Activated T-helper 1 cell treated with anti-CD3 and anti-CD28 coated beads, Interleukin-12 subunit alpha, Interleukin-12 subunit beta, Interleukin-2, Interleukin-4 antibody, amounts not matched to agents 30 ng/mL and 10 ng/mL and 1 ng/mL, durations not matched to agents 14 hours and 24 hours and 36 hours (primary cell): ENCODE measurements at places on chromosomes 4 and X. TPM values are rescaled to one million over a fixed set of nuclear protein-coding genes. Genes with fewer than 3 reads are reported as not detected.

The SLC25A4 gene
- total RNA-seq = 2.3 and 2.7 TPM in 2 replicates

DNA sequence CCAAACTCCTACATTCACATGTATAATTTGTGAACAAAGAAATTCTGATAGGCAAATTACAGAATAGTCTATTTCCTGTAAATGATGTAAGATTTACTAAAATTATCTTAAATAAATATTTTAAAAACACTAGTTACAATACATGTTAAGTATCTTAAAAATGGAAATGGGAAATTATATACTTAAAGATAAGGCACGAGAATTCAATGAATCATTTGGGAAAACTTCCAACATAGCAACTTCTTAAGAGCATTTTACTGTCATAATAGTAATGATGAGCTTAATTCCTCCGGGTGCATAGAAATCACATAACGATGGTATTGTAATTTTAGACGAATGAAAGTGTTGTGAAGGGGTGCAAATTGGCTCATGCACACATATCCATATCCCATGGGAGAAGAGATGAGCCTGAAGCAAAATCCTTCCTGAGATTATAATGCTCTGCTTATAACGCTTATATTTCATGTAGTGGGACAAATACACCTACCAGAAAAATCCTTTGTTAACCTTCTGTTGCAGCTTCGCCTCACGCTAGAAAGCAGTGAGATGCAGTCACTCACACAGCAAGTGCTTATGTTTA is 873.5 kb downstream of the PDHA2 start:
- DNase-seq = no peak

GRCh38 chrX:7068939-7069367 is 78.6 kb upstream of the STS start:
- no peak for DNase-seq

- DNase-seq = no peak
Observed at GRCh38 chrX:1592470-1593142, 1.2 kb downstream of the AKAP17A start.

- DNase-seq = no peak
Observed at GRCh38 chrX:111052478-111052877, 43.5 kb upstream of the PAK3 start.

The PTPN13 gene
- total RNA-seq = 0.44 and 0.66 TPM in 2 replicates

The KLB gene
- not detected in 2 replicates for total RNA-seq

- DNase-seq = no peak
Observed at GRCh38 chr4:142960867-142961644, 115.0 kb upstream of the INPP4B start.

The ARX gene
- not detected in 2 replicates for total RNA-seq

- no peak for DNase-seq
Observed at GRCh38 chr4:183875251-183875825, 29.8 kb upstream of the STOX2 start.

The CAPN6 gene
- total RNA-seq = not detected in 2 replicates

GRCh38 chrX:119981286-119982070 is 37.9 kb upstream of the NKAP start:
- DNase-seq = no peak

GRCh38 chr4:62226082-62226481 is 1026.0 kb downstream of the ADGRL3 start:
- no peak for DNase-seq

DNA sequence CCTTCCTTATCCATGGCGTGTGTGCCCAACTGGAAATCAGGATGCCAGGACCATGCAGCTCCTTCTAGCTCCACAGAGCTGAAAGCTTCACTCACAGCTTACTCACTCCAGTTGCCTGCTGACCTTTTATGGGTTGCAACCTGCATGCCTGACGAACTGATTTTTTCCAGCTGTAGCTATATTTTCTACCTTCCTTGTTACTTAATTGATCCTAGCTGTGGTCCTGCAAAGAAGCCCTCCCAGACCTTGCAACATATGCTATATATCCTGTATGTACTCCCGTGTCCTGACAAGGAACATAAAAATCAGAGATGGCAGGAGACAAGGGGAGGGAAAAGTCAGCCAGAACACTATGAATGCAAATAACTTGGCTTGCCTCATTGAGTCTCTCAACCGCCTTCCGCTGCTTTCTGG is 135.3 kb upstream of the LDB2 start:
- no peak for DNase-seq

DNA sequence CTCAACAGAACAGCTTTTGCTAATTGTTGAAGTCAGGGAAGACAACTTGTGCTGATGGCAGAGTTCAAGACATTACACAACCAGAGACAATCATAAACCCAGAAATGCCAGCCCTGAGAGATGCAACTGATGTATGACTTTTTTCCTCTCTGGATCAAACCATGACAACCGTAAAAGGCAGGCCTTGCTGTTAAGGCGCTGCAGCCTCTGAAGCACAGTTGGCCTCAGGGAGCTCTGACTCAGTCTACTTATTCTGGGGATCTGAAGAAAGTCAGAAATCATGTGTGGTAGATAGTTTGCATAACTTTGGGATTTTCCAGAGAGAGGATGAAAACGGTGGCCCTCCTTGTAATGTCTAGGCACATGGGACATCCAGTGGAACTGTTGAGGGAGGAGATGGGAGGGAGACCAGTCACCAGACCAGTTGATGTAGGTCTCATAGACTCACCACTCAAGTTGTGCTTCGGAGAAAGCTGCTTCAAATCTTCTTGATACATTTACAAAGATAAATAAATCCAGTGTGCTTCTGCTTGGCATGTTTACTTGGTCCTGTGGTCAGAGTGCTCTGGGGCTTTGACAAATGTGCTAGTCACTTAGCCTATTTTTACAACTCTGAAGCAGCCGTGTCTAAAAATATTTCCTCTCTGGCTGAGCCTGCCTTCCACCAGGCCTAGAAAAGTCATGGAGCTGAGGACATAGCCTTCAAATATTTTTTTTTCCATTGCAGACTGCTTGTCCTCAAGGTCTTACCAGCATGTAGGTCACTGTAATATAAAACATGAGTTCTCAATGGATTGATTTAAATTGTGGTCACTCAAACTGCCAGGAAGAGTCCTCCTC is 7.5 kb downstream of the HADH start:
- DNase-seq = no peak

- DNase-seq = no peak
Observed at GRCh38 chrX:154357205-154357604, 17.2 kb downstream of the FLNA start.

The SLITRK4 gene
- total RNA-seq = not detected in 2 replicates

The C4orf36 gene
- total RNA-seq = not detected in 2 replicates

GRCh38 chr4:121053601-121054143 is 18.7 kb downstream of the NDNF start:
- DNase-seq = no peak

- no peak for DNase-seq
Observed at GRCh38 chrX:25597551-25597950, 540.6 kb upstream of the MAGEB18 start.

DNA sequence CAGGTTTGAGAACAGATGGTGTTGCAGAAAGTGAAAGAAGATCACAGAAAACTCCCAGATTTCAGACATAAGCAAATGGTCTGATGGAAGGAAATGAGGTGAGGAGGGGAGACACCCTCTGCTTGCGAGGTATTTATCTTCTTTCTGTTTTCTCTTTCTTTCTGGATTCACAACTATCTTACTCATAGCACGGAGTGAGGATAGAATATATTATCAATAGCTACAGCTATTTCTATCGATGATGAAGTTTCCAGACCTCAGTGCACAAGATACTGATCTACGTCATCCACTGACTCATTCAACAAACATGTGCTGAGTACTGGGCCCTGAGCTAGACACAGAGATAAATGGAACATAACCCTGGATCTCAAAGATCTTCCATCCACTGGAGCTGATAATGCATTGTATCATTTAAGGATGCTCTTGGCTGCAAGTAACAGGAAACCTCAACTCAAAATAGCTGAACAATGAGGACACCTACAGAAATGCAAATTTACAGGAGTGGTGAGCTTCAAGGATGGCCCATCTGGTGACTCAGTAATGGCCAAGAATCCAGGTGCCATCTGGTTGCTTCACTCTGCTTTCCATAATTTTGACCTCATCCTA is 21.2 kb downstream of the SLC2A9 start:
- no peak for DNase-seq

The RNF128 gene
- total RNA-seq = not detected in 2 replicates

DNA sequence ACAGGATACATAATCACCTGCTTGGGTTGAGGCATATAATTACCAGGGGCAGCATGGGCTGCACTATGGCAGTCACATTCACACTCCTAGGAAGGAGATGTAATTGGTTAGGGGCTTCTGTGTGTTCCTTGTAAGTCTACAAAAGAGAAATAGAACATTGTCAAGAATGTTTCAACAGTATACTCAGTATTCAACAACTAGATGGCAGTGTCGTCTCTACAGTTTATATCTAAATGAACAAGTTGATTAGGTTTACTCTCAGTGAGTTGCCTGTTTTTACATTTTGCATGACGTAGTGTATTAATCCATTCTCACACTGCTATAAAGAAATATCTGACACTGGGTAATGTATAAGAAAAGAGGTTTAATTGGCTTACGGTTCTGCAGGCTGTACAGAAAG is 50.5 kb upstream of the RAB33B start:
- no peak for DNase-seq

The PCYT1B gene
- total RNA-seq = 0.10 TPM in 1 of 2 replicates, not detected in the other

The HSFX2 gene
- 0.41 TPM in 1 of 2 replicates, not detected in the other for total RNA-seq

- no peak for DNase-seq
Observed at GRCh38 chr4:42452823-42453222, 55.5 kb downstream of the SHISA3 start.

DNA sequence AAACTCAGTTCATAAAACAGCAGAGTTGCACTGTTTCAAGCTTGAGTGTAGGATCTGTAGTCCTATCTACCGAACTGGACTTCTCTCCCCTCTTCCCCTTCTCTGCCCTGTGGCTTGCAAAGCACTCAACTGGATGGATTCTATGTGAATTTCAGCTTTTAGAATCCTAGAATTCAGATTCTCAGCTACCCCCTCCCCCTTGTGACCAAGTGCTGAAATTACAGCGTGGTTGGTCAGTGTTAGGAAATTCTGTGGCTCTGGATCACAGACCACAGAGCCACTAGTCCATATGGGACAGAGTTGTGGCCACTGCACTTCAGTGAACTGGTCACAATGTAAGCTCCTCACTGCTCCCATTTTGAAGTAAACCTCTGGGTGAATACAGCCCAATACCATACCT is 64.6 kb upstream of the TRPC5 start:
- no peak for DNase-seq

The LINC00632 gene
- 3.3 and 4.1 TPM in 2 replicates for total RNA-seq

The HS6ST2 gene
- 1.1 TPM in 2 replicates for total RNA-seq
